Activated CD4-positive, alpha-beta T cell treated with anti-CD3 and anti-CD28 coated beads, Interleukin-2, amount 50 U/mL, for 24 hours (primary cell): ENCODE measurements at places on chromosomes 6 and 20.

GRCh38 chr6:118500130-118501015, 47.7 kb upstream of the PLN start:
- DNase-seq: no peak

DNA sequence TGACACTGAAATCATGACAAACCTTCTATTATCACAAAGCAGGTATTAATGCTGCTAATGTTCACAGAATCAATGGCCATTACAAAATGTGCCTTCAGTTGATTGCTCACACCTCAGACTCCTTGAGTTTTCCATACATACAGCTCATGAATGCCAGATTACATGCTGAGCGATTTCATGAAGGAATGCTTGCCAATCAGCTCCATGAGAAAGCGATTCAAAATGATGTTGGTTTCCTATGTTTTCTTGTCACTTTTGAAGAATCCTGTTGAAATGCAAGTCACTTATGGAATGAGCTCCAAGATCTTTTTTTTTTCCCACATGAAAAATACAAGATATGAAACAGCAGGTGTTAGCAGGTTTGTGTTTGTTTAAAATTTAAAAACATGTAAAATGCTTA, 71.4 kb upstream of the SHLD1 start:
- no peak for DNase-seq

DNA sequence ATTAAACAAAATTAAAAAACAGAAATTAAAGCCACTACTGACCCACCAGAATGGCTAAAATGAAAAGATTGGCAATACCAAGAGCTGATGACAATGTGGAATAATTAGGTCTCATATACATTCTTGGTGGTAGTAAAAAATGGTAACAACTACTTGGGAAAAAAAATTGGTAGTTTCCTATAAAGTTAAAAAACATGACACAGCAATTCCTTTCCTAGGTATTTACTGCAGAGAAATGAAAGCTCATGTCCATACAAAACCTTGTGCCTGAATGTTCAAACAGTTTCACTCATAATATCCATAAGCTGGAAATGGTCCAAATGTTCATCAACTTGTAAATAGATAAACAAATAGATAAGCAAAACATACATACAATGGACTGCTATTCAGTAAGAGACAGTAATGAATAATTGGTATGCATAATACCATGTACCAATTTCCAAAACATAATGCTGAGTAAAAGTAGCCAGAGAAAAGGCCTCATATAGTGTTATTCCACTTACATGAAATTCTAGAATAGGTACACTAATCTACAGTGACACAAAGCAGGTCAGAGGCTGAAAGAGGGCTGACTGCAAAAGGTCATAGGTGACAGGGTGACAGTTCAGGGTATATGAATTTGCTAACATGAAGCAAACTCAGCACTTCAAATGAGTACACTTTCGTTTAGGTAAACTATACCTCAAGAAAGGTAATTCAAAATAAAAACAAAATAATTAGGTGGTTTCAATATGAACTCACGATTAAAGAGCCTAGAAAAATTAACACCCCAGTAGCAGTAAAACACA, 53.0 kb downstream of the B3GAT2 start:
- DNase-seq: no peak

GRCh38 chr20:21326700-21327099, 23.6 kb downstream of the XRN2 start:
- DNase-seq: no peak

DNA sequence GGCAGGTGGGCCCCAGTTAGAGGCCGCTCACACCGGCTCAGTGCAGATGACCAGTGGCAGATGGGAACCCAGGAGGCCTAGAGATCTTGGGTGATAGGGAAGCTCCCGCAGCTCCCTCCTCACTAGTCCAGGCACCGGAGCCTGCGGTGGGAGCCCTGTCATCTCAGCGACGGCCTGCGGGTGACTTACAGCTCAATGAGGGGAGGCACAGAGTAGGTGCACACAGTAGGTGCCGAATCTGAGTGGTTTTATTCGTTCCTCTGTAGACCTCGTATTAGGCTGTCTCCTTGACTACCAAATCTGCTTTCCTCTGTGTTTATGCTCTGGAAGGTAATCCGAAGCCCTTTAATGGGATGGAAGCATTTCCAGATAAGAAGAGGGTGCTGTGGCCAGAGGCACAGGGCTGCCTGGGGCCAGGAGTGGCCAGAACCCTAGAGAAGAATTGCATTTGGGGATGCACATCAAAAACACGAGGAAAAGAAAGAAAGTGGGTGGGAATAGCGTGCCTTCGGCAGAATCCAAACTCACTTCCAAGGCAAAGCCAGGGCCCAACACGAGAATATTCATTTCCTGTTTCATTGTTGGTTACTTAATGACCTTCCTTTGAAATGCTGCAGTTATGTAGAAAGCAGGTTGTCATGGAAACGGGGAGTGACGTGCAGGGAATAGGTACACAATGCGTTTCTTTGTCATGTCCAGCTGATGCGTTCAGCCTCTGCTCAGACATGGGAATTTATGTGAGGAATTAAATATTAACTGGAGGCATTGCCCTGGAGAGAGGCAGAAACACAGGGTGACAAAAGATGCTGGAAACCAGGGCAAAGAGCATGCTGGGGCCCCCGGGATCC, 24.7 kb downstream of the MYT1 start:
- no peak for DNase-seq

DNA sequence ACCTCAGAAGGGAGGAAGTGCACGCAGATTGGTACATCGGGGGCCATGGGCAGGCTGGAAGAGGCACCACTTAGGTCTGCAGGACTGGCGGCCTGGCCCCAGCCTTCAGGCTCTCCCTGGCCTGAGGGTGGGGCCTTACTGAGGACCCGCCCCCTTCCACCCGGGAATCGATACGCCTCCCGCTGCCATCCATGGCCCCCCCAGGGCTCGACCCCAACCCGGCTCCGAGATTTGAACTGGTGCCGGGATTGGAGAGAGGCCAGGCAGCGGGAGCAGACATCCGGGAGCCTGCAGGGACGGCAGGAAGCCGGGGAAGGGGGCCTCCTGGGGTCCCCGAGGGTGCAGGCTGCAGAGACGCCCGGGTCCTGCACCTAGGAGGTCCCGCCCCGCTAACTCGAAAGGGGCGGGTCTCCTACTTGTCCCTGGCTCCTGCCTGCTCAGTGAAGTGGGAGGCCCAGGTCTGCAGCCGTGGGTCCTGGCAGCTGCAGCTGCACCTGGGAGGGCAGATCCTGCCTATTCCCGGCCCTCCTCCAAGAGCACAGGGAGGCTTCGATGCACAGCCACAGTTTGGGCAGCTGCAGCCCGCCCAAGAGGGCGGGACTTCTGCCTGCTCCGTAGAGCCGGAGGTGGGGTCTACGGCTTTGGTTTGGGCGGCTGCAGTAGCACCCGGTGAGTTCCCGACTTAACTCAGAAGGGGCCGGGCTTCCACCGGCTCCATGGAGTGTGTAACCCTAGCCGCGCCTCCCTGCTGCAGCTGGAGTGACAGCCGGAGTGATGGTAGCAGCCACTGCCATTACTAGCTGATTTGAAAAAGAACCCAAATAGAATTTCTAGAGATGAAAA, 35.2 kb upstream of the TBC1D22B start:
- DNase-seq: no peak

DNA sequence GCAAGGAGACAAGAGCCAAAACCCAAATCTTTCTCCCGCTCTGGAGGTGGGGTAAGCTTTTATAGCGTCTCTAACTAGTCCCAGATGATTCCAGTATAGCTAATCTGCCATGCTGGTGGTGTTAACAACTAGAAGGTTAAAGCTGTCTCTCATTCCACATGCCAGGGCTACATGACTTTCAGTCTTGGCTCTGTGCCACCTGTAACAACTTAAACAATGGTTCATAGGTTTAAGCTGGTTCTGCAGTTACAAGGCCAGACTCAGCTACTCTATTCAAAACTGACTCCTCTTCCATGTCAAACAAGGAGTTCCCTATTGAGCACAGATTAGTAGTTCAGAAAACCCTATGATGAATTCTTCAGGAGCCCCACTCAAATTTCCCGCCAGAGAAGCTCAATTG, 128.9 kb downstream of the ELOVL4 start:
- no peak for DNase-seq

DNA sequence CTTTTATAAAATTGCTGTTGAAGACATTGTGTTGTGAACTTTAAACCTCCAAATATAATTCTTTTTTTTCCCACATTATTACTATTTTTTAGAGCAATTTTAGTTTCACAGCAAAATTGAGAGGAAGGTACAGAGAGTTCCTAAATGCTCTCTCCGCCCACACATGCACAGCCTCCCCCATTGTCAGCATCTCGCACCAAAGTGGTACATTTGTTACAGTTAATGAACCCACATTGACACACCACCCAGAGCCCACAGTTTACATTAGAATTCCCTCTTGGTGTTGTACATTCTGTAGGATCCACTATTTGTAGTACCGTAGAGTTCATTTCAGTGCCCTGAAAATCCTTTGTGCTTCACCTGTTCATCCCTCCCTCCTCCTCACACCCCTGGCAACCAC, 33.8 kb downstream of the TMEM181 start:
- no peak for DNase-seq
